ENCODE measurements at places on chromosomes 12 and 14.

DNA sequence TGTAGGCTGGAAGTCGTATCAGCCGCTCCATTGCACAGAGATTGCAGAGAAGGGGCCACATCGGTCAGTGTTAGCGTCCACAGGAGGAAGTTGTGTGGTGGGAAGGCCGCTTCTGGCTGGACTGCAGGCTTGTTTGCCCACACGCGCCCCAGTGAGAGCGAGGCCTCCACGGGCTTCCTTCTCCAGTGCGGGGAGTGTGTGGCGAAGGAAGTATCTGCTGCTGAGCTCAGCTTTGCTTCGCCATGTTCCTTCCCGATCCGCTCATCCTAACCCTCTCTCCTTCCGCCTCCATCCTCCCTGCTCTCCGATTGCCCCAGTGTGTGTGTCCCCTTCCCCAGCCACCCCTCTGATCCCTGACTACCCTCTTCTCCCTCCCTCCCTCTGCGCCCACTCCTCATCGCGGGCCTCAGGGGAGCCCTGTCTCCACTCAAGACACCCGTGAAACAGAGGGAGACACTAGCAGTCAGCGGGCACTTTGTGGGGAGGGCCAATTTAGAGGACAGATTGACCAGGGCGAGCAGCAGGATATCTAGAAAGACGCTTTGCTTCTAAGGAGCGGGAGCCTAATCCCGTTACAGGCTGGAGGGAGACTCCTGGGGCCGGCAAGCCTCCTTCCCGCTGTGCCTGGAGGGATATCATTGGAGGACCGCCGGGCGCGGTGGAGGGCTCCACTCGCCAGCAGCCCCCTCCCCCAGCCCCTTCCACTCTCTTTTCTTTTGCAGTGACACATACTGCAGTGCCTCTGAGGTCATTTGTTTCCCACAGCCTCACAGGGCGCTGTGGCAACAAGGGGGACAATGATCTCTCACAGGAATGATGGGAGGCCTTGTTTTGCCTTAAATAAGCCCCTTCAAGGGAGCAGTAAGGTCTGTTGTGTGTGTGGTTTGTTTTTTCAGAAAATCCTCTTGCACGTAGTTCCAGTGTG, 428.8 kb downstream of the ZFP36L1 start:
- no peak for DNase-seq

DNA sequence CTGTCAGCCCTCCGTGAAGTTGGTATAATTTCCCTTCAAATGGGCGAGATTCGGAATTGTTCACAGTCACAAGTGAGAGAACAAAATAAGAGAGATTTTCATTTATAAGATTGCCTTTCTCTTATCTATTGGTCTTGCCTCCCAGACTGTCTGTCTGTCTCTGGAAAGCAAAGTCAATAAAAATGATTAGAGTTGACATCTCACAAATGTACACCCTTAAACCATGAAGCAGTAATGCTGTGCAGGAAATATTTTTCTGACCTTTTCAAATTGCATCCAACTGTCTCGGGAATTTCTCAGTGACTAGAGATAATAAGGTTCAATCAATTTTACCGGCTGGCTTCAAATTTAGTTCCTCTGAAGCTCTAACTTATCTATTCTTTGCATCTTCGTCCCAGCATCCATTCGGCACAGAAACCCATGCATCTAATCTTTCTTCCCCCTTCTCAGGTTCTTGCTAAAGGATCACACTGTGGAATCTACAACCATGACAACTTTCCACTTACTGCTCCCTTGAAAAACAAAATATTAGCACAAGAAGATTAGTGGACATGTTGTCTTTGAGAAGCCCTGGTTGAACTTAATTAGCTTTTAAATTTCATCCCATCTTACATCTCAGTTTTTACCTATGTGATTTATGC, 93.1 kb downstream of the RMST start:
- DNase-seq: no peak

DNA sequence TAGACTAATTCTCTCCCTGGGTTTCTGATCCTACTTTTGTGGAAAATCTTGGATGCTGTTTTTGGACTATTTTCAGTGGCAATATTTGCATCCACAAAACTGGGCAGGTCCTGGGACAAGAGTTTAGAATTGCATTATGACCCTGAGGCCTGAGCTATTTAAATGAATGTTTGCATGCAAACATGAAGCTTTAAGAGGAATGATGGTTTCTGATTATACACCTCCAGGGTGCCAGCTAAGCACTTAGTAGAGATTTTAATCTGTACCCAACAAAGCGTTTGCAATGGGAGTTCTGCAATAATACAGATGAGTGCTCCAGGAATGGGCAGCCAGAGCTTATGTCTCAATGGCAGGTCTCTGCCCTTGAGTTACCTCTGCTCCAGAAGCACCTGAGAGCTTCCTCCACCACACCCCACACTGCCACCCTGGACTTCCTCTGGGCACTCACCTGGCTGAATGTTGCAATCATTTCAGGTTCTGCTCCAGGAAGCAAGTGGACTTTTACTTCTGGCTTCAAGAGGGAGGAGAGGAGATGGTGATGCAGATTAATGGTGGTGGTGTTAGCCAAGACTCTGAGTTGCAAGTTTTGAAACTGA, 6.0 kb upstream of the SPTLC2 start:
- no peak for DNase-seq

DNA sequence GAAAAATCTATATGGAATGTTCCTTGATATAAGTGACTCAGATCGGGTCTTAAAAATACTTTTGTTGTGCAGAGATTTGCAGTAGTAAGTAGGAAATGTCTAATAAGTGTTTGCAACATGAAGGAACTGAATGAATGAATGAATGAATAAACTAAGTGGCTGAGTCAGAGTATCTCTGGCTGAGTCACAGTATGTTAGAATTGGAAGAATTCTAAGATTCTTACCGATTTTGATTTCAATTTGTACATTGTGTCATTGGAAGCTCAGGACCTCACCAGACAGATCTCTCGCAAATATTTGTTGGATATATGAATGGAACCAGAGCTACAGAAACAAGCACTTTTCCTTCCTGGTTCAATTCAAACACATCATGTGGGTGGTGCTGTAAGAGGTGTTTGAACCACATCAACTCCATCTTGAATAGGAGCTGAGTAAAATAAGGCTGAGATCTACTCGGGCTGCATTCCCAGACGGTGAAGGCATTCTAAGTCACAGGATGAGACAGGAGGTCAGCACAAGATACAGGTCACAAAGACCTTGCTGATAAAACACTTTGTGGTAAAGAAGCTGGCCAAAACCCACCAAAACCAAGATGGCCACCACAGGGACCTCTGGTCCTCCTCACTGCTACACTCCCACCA, 123.9 kb upstream of the FOXN3 start:
- no peak for DNase-seq

GRCh38 chr12:466039-466438, 6.3 kb downstream of the B4GALNT3 start:
- DNase-seq: no peak

GRCh38 chr14:36553656-36554260, 28.7 kb downstream of the NKX2-8 start:
- no peak for DNase-seq

DNA sequence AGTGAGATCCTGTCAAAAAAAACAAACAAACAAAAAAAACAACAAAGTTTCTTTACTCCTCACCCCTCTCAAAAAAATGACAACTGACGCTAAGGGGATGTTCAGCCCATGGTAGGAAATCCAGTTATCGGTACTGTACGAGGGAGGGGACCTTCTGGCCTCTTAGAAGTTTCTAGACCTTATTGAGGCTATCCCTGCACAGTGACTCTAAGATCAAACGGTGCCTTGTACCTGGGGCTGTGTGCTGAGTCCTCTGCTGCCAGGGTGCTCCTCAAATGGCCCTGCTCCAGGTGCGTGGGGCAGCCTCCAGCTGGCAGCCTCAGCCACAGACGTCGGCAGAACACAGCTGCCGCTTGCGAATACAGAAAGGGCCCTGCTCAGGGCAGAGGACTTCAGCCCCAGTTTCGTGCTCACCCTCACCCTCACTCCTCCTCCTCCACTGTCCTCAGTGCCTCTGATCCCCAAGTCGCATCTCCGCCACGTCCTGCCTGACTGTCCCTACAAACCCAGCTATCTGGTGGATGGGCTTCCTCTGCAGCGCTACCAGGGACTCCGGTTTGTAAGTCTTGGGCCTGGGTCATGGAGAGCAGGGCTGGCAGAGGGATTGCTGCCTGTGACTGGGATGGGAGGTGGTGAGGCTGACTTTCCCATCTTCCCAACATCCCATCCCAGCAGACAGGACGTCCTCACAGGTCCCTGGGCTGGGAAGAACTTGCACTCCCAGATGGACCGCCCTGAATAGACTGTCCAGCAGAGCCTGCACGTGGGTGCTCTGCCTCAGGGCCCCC, 90.9 kb downstream of the B4GALNT3 start:
- DNase-seq: no peak

- DNase-seq: no peak
Observed at GRCh38 chr14:105323663-105324062, 9.1 kb downstream of the PACS2 start.

- no peak for DNase-seq
Observed at GRCh38 chr12:92028441-92028709, 117.3 kb downstream of the BTG1 start.

DNA sequence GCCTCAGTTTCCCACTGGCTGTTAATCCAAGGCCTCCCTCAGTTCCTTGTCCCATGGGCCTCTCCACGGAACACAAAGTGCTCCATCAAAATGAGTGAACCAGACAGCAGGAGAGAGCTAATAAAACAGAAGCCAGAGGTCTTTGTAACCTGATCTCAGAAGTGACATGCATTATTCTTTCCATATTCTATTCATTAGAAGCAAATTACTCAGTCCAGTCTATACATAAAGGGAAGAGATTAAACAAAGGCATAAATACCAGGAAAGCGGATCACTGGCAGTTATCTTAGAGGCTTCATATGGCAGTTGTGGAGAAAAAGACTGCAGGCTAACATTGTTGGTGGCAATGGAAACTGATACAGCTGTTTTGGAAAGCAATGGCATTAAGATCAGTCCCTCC, 170.6 kb upstream of the GARIN6 start:
- DNase-seq: no peak

GRCh38 chr14:100278702-100279101, 27.5 kb downstream of the SLC25A29 start:
- peak; percentile 80 for DNase-seq
